Large intestine (tissue), 12 donors: ENCODE measurements at places on chromosomes 1 and 21. TPM values are rescaled to one million over a fixed set of nuclear protein-coding genes. Genes with fewer than 3 reads are reported as not detected.
A peak's percentile ranks its signal among the peaks of the same experiment; 100 is the strongest.

DNA sequence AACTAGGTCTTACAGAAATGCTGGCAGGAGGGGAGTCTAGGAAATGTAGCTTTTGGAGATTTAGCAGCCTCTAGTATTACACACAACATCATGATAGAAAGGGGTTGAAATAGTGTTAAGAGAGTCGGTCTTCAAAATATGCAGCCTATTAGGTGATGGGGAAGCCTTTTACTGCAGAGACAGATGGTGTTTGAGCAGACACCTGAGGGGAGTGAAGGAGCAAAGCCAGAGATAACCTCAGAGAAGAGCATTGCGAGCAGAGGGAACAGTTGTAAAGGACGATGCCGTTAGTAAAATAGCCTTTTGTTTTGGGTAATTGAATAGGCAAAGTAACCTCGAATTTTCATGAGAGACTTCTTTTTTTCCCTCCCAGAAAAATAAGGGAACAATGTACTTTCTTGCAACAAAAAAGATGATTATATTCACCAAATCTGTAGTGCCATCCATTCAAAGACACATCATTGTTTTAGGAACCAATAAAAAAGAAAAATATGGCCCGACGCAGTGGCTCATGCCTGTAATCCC, 66.3 kb upstream of the KIF1B start:
- no peaks in the 10 kb centered on the region for H3K27me3 ChIP-seq
- no peak overlapping the region for H3K27ac ChIP-seq
- H3K4me1 ChIP-seq: no peaks in the 10 kb centered on the region
- no peak for DNase-seq

Gene MFSD2A
- 27.1 TPM for polyA plus RNA-seq

GRCh38 chr1:243413431-243414151, 157.8 kb downstream of the SDCCAG8 start:
- no peak for DNase-seq
- H3K4me3 ChIP-seq: no peak overlapping the region
- peaks cover 9% of the 10 kb centered on the region for H3K36me3 ChIP-seq

DNA sequence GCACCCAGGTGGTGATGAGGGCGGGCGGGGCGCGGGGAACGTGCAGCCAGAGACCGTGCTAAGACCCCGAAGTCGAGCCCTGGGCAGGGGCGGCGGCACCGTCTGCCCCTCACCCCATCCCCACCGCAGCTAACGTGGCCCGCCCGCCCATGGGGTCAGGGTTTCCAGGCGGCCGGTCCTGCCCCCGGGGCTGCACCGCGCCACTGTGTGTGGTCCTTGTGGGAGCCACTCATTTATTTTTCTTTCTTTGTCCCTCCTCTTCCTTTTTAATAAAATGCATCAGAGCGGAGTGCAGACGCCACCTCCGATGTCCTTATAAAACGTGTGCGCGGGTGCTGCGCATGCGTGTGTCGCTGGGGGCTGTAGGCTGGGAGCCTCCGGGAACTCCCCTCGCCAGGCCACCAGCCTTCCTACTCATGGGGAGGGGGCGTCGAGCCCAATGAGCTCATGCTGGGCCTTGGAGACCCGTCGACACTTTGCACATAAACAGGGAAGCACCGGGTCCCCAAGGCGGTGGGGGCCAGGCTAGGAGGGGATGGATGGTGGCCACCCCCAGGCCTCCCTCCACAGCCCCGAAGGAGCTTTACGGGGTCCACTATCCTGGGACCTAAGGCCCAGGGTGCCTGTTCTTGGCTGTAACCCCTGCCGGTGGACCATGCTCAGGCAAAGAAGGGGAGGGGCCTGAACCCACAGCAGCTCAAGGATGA, 59.9 kb downstream of the WNT9A start:
- peak overlapping the region; percentile 73 for H3K27ac ChIP-seq
- H3K4me1 ChIP-seq: peaks cover 16% of the 10 kb centered on the region
- H3K27me3 ChIP-seq: peaks cover 12% of the 10 kb centered on the region
- DNase-seq: peak; percentile 58
- no peaks in the 10 kb centered on the region for H3K36me3 ChIP-seq
- peak overlapping the region; percentile 39 for H3K4me3 ChIP-seq

DNA sequence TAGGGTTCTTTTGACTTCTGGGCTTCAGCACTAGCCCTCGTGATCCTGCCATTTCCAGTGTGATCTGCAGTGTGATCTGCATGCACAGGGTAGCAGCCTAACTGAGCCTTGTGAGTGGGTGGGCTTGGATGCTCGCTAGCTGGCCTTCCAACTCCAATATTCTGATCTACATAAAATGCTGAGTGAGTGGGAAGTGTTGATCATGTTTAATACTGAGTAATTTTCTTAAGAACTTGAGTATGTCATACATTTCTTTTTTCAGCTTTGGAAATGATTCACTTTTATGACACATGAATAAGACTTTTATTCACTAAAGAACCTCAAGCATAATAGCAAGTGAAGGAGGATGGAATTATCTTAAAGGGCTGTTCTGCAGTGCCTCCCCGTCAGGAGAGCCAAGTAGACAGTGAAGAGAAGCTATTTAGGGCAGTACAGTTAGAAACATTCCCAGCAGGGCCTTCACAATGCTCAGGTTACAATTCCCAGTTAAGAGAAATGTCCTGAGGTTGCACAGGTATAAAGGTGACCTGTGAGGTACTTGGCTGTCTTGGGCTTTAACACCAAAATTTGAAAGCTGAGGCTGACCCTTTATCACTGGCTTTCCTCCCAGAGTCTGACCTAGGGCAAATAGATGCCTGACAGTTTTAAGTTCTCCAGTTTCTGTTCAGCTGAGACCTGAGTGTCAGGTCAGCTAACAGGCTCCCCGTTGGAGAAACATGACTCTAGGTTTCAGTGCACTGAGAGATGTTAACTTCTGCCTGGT, 29.1 kb upstream of the LRRC8C start:
- no peak for DNase-seq
- no peaks in the 10 kb centered on the region for H3K36me3 ChIP-seq
- H3K4me3 ChIP-seq: no peak overlapping the region
- H3K27me3 ChIP-seq: no peaks in the 10 kb centered on the region
- no peaks in the 10 kb centered on the region for H3K4me1 ChIP-seq
- H3K27ac ChIP-seq: no peak overlapping the region

DNA sequence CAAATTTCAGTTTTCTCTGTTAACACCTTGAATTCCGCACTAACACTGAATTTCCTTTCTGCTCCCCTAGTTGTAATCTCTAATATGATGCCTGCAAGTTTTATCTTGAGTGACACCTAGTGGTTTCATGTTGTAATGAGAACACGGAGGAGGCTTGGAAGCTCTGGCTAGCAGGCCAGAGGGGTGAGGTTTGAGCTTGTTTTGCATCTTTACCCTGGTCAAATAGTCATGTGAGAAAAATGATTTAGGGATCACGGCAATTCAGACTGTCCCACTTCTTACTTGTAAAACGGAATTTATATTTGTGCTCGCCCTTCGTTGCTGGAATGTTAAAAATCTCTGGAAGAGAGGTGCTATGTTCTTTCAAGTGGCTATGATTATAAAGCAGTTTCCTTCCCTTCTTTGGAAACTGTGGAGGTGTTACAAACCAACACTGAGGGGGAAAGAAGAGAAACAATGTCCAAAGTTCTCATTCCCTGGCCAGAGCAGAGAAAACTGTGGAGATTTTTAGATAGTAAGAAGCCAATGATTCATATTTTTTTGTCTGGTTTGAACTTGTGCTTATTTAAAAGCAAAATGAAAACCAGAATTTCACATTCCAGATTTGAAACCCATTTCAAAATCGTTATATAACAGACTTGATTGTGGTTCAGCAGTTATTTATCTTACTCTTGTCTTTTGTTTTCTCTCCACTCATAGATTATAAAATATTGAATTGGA, 5.3 kb upstream of the MROH9 start:
- no peak overlapping the region for H3K4me3 ChIP-seq
- no peaks in the 10 kb centered on the region for H3K36me3 ChIP-seq
- H3K4me1 ChIP-seq: peaks cover 15% of the 10 kb centered on the region
- DNase-seq: peak; percentile 35

Gene TTC22
- 28.2 TPM for polyA plus RNA-seq

- no peak overlapping the region for H3K4me3 ChIP-seq
- H3K36me3 ChIP-seq: peaks cover 11% of the 10 kb centered on the region
- no peak overlapping the region for H3K27ac ChIP-seq
- DNase-seq: no peak
- no peaks in the 10 kb centered on the region for H3K4me1 ChIP-seq
Observed at GRCh38 chr1:117512728-117513321, 93.0 kb upstream of the TENT5C start.

GRCh38 chr1:61158591-61158990, 76.2 kb downstream of the NFIA start:
- no peak overlapping the region for H3K4me3 ChIP-seq
- no peak for DNase-seq
- H3K27ac ChIP-seq: no peak overlapping the region

DNA sequence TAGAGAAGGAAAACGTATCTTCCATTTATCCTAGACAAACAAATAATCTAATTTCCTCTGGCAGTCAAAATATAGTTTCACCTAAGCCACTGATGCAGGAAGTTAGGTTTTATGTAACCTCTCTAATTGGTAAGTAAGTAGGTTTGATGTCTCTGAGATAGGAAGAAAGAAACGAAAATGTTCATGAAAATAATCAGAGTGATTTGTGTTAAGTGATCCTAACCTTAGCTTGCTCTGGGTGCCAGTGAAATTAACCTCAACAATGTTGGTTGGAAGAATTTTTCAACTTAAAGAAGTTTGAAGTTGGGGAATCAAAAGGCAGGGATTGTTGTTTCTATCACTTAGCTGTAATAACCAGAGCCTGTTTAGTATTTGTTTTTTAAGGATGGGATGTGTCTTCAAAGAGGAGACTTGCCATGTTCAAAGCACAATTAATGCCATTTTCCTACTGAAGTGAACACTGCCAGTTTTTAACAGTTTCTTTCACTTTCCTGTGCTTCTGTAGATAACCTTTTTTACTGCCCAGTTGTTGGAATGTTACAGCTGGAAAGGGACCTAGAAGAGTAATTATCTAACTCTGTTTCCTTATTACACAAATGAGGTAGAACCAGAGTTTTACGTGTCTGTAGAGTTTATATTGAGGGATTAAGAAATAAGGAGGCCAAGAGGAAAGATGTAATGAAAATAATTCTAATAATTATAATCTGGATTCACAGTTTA, 18.4 kb downstream of the HIPK1 start:
- peak; percentile 51 for DNase-seq
- H3K36me3 ChIP-seq: peaks cover 8% of the 10 kb centered on the region
- H3K4me1 ChIP-seq: peaks cover 16% of the 10 kb centered on the region
- H3K27ac ChIP-seq: peak overlapping the region; percentile 9
- no peak overlapping the region for H3K4me3 ChIP-seq

- H3K4me3 ChIP-seq: no peak overlapping the region
- no peaks in the 10 kb centered on the region for H3K36me3 ChIP-seq
- no peak overlapping the region for H3K27ac ChIP-seq
Observed at GRCh38 chr1:214438530-214438929, 112.9 kb downstream of the PTPN14 start.

GRCh38 chr1:39384305-39384704, 107.1 kb upstream of the BMP8A start:
- H3K27ac ChIP-seq: no peak overlapping the region
- H3K4me3 ChIP-seq: no peak overlapping the region
- no peaks in the 10 kb centered on the region for H3K4me1 ChIP-seq
- peaks cover 57% of the 10 kb centered on the region for H3K36me3 ChIP-seq

DNA sequence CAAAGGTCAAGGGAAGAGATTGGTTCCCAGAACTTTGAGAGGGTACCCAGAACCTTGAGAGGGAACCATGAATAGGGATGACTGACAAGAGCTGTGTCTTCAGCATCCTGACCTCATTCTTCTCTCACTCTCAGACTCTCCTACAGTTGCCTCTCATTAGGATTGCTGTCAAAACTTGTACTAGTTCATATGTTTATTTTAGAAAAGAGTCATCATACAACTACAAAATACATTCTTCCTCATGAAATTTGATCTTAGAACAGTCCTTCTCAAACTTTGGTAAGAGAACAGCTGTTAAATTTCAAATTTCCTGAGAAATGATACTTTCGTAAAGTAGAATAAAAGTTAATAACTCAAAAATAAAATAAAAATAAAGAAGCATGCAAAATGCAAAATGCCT, 161.4 kb upstream of the ZRANB2 start:
- H3K4me1 ChIP-seq: no peaks in the 10 kb centered on the region
- H3K36me3 ChIP-seq: no peaks in the 10 kb centered on the region
- no peaks in the 10 kb centered on the region for H3K27me3 ChIP-seq
- no peak overlapping the region for H3K27ac ChIP-seq
- H3K4me3 ChIP-seq: no peak overlapping the region

Gene RC3H1
- 12.8 TPM for polyA plus RNA-seq

Gene VSIG8
- 0.06 TPM for polyA plus RNA-seq

DNA sequence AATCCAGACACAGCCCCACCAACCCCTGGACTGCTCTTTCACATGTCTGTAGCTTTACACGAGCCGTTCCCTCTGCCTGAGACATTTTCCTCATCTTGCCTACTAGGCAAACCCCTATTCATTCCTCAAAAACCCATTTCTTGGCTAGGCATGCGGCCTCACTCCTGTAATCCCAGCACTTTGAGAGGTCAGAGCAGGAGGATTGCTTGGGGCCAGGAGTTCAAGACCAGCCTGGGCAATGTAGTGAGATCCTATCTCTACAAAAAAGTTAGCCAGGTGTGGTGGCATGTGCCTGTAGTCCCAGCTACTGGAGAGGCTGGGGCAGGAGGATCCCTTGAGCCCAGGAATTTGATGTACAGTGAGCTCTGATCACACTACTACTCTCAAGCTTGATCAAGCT, 5.2 kb upstream of the AUNIP start:
- H3K4me1 ChIP-seq: peaks cover 42% of the 10 kb centered on the region
- H3K36me3 ChIP-seq: peaks cover 28% of the 10 kb centered on the region

Gene RBP7
- polyA plus RNA-seq: 3.3 TPM

DNA sequence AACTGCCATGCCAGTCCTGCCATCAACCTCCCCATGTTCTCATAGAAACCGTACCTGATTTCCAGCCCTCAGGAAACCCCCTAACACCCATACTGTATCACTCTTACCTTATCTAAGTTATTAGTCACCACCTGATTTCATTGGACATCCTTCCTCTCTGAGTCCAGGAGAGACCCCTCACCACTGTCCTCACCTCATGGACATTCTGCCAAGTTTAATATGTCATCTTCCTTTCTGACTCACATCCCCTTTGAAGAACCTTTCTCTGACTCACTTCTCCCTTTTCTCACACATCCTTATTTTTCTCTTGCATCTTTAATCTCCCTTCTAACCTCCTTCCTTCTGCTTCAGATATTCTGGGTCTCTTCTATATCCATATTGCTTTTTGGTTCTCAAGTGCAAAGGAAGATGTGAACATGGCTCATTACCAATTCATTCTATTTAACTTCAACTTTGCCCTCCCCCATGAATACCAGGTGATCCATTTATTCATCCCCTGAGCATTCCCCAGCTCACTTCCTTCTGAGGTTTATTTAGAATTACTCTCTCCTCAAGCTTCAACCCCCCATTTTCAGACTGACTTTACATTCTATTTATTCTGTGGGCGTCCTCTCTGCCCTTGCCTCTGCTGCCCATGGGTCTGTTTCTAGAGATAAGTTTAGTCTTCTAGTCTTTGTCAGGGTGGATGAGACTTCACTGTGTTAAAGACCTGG, 206.8 kb upstream of the ESRRG start:
- no peaks in the 10 kb centered on the region for H3K27me3 ChIP-seq
- no peak overlapping the region for H3K4me3 ChIP-seq

Gene TOR1AIP1
- 26.0 TPM for polyA plus RNA-seq
